NAMALWA (cell line): ENCODE measurements at places on chromosomes 3 and 15.

DNA sequence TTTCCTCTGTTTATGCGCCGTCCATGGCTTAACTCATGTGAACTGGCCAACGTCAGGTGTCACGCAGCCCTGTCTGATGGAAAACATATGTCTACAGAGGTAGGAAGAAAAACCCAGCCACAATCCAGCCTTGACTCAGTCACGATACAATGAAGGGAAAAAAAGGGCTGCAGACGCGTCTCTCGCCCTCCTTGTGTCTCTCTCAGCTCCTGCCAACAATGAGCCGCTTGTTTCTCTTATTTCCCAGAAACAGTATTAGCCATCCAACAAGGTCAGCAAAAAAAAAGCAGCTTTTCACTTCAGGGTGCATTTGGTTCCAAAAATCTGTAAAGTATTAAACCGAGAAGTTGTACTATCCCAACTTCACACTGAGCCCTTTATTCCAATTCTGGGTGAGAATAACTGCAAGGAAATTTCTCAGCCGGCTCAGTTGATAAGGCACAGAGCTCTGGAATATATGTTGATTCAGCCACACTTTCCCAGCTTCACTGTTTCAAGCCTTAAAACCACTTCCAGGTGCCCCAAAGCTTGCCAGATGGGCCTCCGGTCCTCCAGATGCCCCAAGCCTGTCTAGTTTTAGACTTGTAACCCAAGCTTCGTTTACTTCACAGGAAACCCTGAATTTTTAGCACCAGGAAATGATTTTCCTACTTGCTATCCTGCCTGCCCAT lies 79.4 kb downstream of the TM4SF4 start:
- DNase-seq = no peak

DNA sequence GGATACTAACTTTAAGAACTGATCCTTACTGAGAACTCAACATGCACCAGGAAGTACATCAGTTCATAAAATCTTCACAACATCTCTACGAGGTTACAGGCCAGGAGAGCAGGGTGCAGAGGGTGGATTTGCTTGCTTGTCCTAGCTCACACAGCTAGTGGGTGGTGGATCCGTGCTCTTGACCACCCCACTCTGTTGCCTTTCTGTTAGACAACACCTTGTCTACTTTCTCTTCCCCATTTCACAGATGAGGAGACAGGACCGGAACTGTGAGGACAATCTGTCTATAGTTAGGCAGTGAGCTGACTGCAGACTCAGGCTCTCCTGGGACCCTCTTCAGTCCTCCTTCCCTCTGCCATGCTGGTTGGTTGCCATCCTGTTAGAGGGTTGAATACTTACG lies 221.7 kb upstream of the TLE3 start:
- peak; percentile 72 for DNase-seq

DNA sequence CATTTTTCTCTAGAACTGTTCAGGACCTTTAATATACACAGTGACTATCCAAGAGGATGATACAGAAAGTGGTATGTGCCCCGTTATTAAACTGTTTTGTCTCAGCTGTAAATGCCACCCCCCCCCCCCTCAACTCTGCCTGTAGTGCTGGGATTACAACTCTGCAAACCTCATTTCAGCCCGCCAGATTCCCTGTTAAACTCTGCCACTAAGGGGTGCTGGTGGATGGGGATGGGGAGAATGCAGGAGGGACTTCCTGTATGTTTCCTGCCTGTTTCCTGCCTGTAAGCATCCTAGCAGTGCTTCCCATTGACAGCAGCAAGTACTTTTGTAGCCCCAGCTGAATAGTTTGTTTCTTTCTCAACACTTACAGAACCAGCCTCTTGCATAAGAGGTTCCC lies 301.7 kb upstream of the RORA start:
- no peak for DNase-seq

GRCh38 chr3:69204315-69204957 lies 82.0 kb upstream of the LMOD3 start:
- no peak for DNase-seq

DNA sequence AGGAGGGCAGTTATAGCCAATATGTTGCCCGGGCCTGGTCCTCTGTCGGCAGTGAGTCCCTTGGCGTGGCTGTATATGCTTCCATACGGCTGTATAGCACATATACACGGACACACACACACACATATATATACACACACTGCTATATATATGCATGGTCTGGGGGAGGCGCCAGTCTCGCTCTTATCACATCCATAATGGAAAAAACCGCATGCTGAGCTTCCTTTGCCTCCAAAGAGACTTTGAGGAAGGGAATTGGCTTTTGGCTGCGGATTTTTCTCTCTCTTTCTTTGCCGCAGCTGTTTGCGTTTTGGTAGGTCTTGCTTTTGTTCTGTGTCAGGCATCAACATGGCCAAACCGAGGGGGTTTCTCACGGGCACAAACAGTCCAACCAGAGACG lies 11.3 kb upstream of the TMEM115 start:
- DNase-seq = no peak

GRCh38 chr3:44995142-44995770 lies 19.2 kb downstream of the EXOSC7 start:
- DNase-seq = no peak

DNA sequence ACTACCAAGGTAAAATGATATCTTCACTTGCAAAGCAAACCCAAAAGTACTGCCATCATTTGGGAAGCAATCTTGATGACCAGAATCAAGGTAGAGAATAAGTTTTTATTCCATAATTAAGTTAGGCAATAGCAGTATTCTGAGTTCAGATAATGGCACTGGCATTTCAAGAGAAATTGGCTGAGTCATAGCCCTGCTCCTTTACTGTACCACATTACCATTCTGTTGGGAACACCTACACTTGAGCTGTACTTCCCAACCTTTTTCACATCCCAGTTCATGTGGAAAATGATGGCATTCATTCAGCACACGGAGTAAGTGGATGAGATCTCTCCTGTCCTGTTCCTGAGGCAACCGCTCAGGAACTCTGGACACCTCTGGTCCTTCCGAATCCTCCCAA lies 311.6 kb upstream of the TPRG1 start:
- no peak for DNase-seq
